ENCODE measurements at places on chromosomes 1 and 21. TPM values are rescaled to one million over a fixed set of nuclear protein-coding genes. Genes with fewer than 3 reads are reported as not detected.

GRCh38 chr21:25572861-25573310 lies 34.4 kb downstream of the MRPL39 start:
- no peaks in the 10 kb centered on the region for H3K27me3 ChIP-seq
- no peak for DNase-seq
- peak overlapping the region; percentile 75 for H3K4me3 ChIP-seq
- H3K27ac ChIP-seq: peak overlapping the region; percentile 88
- H3K36me3 ChIP-seq: peaks cover 64% of the 10 kb centered on the region
- peaks cover 75% of the 10 kb centered on the region for H3K4me1 ChIP-seq

DNA sequence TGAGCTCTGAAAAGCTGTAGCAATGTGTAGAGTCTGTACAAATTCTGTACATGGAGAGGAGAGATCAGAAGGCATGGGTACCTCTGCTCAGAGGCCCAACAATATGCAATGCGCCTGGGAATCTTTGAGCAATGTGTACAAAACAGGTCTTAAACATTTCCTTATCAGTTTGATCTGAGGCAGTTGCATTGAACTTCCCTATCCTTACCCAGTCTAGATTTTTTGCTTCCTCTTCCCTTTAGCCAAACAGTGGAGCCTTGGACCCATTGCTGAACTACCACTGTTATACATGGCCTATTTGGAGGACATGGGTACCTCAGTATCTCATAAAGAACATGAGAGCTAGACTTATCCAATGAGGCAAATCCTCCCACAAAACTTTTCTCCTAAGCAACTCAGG lies 12.6 kb upstream of the MNDA start:
- no peak overlapping the region for H3K27ac ChIP-seq
- H3K4me3 ChIP-seq: no peak overlapping the region
- H3K4me1 ChIP-seq: peaks cover 13% of the 10 kb centered on the region

DNA sequence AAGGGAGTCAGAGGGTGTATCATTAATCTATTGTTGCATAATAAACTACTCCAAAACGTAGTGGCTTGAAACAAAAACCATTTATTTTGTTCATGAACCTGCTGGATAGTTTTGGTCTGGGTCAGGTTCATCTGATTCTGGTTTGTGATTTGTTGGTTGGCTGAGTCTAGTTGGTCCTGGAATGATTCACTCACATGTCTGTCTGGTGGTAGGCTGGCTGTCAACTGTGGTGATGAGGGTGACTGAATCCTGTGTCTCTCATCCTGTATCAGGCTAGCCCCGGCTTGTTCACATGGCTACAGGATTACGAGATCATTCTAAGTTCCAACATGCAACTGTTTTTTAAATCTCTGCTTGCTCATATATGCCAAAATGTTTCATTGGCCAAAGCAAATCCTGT lies 22.5 kb upstream of the SIKE1 start:
- no peaks in the 10 kb centered on the region for H3K36me3 ChIP-seq
- no peak overlapping the region for H3K27ac ChIP-seq
- DNase-seq: no peak

DNA sequence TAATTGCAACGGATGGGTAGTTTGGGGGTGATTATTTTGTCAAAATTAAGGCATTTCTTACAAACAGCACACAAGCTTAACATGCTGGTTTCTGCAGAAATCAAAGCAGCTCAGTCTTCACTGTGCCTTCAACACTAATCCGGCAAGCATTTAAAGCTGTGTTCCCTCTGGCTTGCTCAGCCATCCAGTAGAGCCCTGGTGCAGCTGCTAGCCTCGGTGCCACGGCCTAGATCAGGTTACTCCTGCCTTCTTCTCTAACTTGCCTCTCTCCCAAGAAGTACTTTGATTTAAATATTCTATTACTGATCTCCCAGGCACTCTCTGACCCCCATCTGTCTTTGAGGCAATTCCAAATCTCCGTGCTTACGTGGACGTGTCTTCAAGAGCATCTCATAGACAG lies 85.6 kb downstream of the GREM2 start:
- H3K4me3 ChIP-seq: no peak overlapping the region
- no peaks in the 10 kb centered on the region for H3K27me3 ChIP-seq
- H3K27ac ChIP-seq: no peak overlapping the region
- no peaks in the 10 kb centered on the region for H3K4me1 ChIP-seq
- no peak for DNase-seq

DNA sequence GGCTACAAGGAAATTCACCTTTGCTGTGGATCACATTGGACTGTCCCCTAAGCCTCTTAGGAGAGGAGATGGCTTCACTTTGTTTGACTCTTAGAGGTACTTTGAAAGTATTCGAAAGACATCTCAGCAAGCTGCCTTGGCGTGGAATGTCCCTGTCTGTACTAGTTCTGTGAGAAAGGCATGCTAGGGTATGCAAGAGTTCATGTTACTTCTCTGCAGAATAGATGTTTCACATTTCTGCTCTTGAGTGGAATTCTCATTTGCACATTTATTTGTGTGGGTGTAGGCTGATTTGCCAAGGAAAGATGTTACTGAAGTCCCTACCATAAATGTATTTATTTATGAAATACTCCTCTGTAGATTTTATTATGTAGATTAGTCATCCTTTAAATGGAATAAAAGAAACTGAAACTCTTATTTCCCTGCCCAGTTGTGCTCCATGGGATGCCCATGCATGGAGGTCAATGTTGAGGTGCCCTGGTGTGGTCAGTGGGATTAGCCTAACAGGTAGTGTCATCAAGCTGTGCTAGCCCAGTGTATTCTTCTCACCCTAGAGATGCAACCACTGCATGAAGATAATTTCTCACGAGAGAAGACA lies 13.8 kb downstream of the MIA3 start:
- peaks cover 38% of the 10 kb centered on the region for H3K36me3 ChIP-seq
- peaks cover 14% of the 10 kb centered on the region for H3K4me1 ChIP-seq
- H3K27ac ChIP-seq: no peak overlapping the region
- H3K27me3 ChIP-seq: no peaks in the 10 kb centered on the region
- no peak overlapping the region for H3K4me3 ChIP-seq

DNA sequence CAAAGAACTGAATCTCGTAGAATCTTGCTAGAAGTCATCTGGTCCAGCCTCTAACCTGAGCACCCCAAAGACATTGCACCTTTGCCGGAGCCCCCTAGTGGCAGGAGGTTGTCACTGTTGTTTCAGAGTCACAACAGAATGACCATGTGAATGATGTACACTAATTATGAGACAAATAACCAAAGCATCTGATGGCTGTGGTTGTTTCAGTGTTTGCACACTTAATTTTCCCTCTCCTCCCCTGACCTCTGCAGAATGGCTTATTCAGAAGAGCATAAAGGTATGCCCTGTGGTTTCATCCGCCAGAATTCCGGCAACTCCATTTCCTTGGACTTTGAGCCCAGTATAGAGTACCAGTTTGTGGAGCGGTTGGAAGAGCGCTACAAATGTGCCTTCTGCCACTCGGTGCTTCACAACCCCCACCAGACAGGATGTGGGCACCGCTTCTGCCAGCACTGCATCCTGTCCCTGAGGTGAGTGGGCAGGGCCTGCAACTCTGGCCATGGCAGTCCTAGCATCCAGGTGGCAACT lies 26.4 kb downstream of the TRAF5 start:
- no peaks in the 10 kb centered on the region for H3K27me3 ChIP-seq
- peaks cover 74% of the 10 kb centered on the region for H3K36me3 ChIP-seq
- peak overlapping the region; percentile 74 for H3K4me3 ChIP-seq
- peak; percentile 68 for DNase-seq
- peak overlapping the region; percentile 93 for H3K27ac ChIP-seq

DNA sequence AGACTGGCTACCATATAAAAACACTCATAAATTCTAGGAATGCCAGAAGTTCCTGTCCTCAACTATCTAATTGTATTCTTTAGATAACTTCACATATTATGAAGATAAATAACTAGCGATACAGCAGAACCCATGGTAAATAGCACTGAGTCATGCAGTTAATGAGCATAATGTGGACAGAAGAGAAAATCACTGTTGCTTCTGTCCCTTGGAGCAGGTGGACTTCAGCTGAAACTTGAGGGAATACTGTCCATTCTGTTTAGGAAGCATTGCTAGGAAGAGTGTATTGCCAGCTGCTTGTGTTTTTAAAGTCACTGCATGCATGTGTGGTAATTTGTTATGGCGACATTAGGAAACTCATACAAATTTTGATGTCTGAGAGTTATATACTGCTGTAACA lies 854.4 kb downstream of the LTN1 start:
- H3K27ac ChIP-seq: no peak overlapping the region
- no peak for DNase-seq
- no peak overlapping the region for H3K4me3 ChIP-seq
- no peaks in the 10 kb centered on the region for H3K36me3 ChIP-seq

Gene DISC1
- total RNA-seq: 14.7 TPM

- peaks cover 14% of the 10 kb centered on the region for H3K27me3 ChIP-seq
- H3K27ac ChIP-seq: no peak overlapping the region
- no peak for DNase-seq
- no peaks in the 10 kb centered on the region for H3K36me3 ChIP-seq
These were observed 15.2 kb downstream of the GIPC2 start for GRCh38 chr1:78060857-78061563.

DNA sequence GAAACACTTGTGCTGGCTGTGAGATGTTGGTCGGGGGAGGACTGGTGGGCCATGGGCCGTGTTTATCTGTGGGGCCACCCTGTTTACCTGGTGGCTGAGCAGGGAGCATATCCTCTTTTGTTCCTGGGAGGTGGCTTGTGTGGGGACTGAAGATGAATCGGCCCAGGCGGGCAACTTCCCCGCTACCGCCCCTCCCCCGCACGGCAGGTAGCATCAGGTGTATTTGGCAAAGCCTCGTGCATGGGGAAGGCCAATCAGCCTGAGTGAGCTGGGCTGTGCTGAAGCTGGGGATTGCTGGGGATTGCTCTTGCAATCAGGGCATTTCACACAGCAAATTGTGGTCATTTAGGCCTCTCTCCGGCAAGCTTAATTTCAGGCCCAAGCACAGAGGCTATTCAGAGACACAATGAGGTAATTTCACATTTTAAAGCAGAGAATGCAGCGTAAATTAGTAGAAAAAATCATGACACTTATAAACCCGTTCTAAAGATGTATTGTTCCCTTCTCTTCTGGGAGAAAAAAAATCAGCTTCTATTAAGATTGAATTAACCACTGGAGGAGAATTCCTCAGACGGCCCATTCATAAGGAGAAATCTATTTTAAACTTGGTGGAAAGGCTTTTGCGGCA lies 197.7 kb upstream of the POU3F1 start:
- peaks cover 5% of the 10 kb centered on the region for H3K27me3 ChIP-seq
- no peaks in the 10 kb centered on the region for H3K36me3 ChIP-seq
- no peaks in the 10 kb centered on the region for H3K4me1 ChIP-seq
- no peak overlapping the region for H3K4me3 ChIP-seq
- H3K27ac ChIP-seq: no peak overlapping the region

- H3K27me3 ChIP-seq: peaks cover 8% of the 10 kb centered on the region
- H3K36me3 ChIP-seq: no peaks in the 10 kb centered on the region
- no peak overlapping the region for H3K4me3 ChIP-seq
- H3K27ac ChIP-seq: no peak overlapping the region
- no peak for DNase-seq
These were observed 21.7 kb downstream of the UMODL1 start for GRCh38 chr21:42092771-42093170.

DNA sequence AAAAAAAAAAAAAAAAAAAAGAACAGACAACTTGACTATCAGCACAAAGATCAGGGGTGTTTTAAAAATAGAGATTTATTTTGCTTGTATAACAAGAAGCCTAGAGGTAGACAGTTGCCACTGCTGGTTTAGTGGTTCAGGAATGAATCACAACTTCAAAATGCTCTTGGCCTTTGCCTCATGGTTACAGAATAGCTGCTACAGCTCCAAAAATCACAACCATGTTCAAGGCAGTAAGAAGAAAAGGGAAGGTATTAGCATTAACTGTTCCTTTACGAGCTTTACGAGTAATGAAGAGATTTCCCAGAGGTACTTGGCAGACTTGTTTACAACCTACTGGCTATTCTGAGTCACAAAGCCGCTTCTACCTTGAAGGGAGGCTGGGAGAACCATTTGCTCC lies 52.5 kb upstream of the PPM1J start:
- peaks cover 10% of the 10 kb centered on the region for H3K27me3 ChIP-seq
- no peak overlapping the region for H3K27ac ChIP-seq
- H3K4me1 ChIP-seq: peaks cover 9% of the 10 kb centered on the region

- no peak overlapping the region for H3K4me3 ChIP-seq
- H3K27ac ChIP-seq: no peak overlapping the region
- no peaks in the 10 kb centered on the region for H3K36me3 ChIP-seq
- DNase-seq: no peak
These were observed 11.5 kb upstream of the NEXN start for GRCh38 chr1:77876884-77877283.

Gene VN1R5
- not detected for total RNA-seq

Gene NBPF26
- 23.7 TPM for total RNA-seq

DNA sequence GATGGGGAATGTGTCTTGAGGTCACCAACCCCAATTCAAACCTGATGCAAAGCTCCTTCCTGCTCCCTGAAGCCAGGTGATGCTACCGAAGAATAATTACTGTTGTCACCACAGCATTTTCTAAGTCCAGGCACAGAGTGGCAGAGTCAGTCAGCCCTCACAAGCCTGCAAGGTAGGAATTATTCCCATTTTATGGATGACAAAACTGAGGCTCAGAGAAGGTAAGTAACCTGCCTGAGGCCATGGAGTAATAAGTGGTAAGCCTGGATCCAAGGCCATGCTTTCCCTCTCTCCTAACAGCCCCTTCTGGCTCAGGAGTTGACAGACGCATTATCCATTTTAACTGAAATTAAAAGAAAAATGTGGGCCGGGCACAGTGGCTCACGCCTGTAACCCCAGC lies 23.0 kb downstream of the CTNNBIP1 start:
- H3K27ac ChIP-seq: no peak overlapping the region
- H3K4me3 ChIP-seq: no peak overlapping the region
- peaks cover 33% of the 10 kb centered on the region for H3K4me1 ChIP-seq

Gene ACP6
- 19.4 TPM for total RNA-seq

- H3K36me3 ChIP-seq: no peaks in the 10 kb centered on the region
- no peaks in the 10 kb centered on the region for H3K27me3 ChIP-seq
- no peak overlapping the region for H3K27ac ChIP-seq
- no peak for DNase-seq
These were observed 599.0 kb downstream of the AGBL4 start for GRCh38 chr1:49424782-49425181.

DNA sequence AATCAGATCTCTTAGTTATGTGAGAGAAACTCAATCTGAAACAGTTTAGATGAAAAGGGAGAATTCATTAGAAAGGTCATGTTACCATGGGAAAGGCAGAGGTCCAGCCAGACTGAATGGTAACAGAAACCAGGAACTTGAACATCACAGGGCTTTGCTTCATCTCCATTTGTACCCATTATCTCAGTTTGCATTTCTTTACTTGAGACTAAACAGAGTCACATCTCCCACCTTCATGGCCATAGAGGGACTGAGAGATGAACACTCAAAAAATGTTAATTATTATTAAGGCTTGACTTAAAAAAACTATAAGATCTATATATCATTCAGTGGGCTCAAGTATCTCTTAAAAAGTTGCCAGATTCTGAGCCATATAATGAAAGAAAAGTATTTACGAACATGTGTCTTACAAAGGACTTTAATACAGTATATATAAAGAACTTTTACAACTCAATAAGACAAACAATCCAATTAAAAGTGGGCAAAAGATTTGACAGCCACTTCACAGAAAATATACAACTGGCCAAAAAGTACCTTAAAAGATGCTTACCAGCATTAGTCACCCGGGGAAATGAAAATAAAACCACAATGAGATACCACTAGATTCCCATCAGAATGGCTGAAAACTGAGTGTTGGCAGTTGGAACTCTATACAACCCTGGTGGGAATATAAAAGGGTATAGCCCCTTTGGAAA lies 13.2 kb downstream of the KYAT3 start:
- H3K36me3 ChIP-seq: peaks cover 72% of the 10 kb centered on the region
- peaks cover 60% of the 10 kb centered on the region for H3K4me1 ChIP-seq
- H3K4me3 ChIP-seq: no peak overlapping the region

- H3K4me3 ChIP-seq: no peak overlapping the region
- no peaks in the 10 kb centered on the region for H3K27me3 ChIP-seq
- no peak for DNase-seq
- no peaks in the 10 kb centered on the region for H3K4me1 ChIP-seq
- no peak overlapping the region for H3K27ac ChIP-seq
- no peaks in the 10 kb centered on the region for H3K36me3 ChIP-seq
These were observed 246.0 kb downstream of the TRABD2B start for GRCh38 chr1:47751193-47751592.

Gene B3GALT2
- 0.94 TPM for total RNA-seq

Gene SLC41A1
- 10.1 TPM for total RNA-seq

All from activated CD8-positive, alpha-beta T cell treated with anti-CD3 and anti-CD28 coated beads, Interleukin-2, amount 10 ng/mL, durations not matched to agents 7 days and 5 days (primary cell).